ENCODE measurements at places on chromosomes 16 and 17. TPM values are rescaled to one million over a fixed set of nuclear protein-coding genes. Genes with fewer than 3 reads are reported as not detected.

DNA sequence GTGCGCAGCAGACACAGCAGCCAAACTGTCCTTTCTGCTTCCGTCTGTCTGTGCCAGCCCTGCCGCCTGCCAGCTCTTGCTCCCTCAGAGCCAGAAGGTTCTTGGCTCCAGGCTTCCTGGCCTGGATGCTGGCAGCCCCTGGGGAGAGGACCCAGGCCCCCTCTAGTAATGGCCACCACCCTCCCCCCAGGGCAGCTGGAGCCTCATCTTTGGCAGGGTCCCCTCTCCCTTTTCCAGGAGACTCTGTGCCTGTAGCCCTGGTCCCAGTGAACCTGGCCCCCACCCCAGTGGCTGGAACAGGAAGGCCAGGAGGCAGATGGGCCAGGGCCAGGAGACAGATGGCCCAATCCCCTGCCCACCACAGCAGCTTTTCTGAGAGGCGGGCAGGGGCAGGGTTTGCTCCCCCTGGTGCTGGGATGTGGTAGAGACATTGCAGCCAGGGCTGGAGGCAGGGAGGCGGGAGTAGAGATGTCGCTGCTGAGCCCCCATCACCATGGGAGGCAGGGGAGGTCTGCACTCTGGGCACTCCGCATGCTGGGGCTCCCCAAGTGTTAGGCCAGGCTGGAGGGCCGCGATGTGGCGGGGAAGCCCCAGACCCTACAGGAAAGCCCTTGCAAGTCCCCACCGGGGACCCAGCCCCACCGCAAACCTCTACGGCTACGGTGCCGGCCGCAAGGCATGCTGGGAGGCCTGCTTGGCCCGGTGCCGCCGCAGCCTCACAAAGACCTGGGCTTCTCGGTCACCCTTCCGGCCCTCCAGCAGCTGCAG, 16.7 kb downstream of the UNC13D start:
- DNase-seq = peak; percentile 69

DNA sequence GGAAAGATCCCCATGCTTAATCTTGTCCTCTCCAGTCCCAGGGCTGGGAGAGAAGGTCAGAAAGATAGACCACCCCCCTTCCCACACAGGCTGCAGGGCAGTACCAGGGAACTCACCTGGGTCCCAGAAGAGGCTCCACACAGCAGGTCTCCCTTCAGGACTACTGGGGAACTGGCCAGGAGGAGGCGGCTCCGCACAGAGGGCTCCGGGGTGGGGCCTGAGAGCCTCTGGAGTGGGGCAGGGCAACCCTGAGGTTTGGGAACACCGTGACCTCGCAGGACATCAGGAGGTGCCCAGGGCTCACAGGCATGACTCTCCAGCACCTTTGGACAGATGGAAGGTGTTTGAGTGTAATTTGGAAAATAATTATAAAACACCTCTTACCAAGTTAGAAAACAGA, 11.0 kb downstream of the ABCA3 start:
- DNase-seq = no peak

The LMF1 gene
- 18.8 TPM for polyA plus RNA-seq

DNA sequence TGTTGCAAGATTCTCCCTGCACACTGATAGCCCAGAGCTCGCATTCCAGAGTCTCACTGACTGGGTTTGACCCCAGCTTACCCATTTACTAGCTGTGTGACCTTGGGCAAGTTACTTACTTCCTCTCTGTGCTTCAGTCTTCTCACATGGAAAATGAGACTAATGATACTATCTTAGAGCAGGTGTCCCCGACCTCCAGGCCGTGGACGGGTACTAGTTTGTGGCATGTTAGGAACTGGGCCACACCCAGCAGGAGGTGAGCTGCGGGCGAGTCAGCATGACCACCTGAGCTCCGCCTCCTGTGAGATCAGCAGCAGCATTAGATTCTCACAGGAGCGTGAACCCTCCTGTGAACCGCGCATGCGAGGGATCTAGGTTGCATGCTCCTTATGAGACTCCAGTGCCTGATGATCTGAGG, 15.8 kb downstream of the ANKFY1 start:
- no peak for DNase-seq

DNA sequence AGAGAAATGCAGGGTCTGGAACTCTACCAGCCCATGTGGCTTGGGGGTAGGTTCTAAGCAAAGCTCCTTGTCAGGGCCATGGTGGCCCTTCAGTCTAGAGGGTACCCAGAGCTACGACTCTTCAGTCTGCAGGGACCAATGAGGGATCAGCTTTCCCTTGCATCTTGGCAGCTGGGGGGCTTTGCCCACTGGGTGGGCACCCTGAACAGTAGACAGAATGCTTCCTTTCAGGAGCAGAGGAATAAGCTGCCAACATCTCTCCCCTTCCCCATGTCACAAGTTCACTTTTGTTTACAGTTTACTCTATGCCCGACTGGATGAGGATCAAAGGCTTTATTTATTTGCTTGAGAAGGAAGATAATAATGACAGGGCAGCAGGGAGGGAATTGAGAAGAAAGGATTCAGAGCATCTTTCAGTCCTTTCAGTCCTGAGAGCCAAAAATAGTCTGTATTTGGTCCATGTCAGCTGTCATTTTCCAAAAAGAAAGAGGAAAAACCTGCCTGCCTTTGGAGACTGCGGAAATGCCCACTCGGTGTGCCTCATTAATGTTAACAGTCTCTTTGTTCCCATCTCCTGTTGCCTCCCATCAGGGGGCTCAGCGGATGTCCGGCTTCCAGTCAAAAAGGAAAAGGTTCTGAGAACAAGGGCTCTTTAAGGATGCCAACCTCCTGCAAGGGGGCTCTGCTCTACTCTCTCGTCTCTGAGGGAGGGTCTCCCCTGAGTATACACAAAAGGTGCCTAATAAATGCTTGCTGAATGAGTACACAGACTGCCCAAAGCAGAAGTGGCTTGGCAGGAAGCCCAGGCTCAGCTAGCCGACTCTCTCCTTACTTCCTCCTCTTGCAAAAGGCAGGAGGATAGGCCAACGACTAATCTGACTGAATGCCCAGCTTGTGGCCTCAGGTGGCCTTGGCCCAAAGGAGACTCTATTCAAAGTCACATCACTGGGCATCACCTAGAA, 17.1 kb downstream of the TRAF4 start:
- no peak for DNase-seq

The SLC25A10 gene
- polyA plus RNA-seq = 52.2 TPM

DNA sequence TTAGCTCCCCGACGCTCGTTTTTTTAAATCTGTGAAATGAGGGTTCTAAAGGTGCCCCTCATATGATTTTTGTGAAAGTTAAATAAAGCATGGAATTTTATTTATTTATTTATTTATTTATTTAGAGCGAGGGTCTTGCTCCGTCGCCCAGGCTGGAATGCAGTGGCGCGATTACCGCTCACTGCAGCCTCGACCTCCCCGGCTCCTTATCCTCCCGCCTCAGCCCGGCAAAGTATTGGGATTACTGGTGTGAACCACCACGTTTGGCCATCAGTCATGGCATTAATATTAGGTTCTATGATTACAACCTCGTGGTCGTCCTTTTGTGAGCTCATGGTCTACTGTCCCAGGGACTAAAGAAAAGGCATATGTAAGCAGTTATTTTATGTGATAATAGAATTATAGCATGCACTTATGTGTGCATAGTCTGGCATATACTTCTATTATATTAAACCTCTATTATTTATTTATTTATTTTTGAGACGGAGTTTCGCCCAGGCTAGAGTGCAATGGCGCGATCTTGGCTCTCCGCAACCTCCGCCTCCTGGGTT, 557 bp upstream of the LUC7L start:
- DNase-seq = no peak

DNA sequence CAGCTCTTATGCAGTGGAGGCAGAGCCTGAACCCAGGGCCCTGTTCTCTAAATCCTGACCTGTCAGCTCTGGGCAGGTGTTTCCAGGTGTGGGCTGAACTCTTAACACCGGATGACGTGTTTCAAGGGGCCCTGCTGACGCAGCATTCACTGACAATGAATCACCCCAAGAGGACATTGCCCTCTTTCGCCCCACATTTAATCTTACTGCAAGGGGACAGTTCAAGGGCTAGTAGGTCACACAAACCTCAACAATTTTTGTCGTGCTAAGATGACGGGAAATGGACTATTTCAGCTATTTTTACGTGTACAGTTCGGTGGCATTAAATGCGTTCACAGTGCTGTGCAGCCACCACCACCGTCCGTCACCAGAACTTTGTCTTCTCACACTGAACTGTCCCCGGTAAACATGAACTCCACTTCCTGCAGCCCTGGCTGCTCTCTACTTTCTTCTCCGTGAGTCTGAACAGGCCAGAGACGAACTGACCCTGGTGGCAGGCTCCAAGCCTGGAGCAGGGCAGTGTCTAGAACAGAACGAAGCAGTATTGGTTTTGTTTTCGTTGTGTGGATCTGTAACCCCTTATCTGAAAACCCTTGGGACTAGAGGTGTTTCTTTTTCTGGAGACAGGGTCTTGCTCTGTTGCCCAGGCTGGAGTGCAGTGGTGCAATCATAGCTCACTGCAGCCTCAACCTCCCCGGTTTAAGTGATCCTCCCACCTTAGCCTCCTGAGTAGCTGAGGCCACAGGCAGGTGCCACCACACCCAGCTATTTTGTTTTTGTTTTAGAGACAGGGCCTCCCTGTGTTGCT, 88.4 kb upstream of the CIBAR2 start:
- DNase-seq = no peak

DNA sequence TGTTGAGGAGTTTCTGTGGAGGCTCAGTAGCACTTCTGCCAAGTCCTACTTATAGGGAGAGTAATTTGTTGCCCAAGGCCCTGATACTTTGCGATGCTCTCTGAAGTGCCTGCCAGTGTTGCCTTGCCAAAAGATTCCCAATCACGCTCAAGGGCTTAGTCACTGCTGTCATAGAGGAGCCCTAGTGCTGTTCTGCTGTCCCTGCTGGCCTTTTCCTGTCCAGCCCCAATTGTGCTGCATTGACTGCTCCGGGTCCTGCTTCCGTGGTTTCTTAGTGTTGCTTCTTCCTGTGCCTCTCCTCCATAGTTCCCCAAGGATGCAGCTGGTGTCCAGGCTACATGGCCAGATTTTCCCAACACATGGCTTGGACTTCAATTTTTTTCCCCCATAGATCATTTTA, 13.9 kb downstream of the NUP93 start:
- peak; percentile 59 for DNase-seq

DNA sequence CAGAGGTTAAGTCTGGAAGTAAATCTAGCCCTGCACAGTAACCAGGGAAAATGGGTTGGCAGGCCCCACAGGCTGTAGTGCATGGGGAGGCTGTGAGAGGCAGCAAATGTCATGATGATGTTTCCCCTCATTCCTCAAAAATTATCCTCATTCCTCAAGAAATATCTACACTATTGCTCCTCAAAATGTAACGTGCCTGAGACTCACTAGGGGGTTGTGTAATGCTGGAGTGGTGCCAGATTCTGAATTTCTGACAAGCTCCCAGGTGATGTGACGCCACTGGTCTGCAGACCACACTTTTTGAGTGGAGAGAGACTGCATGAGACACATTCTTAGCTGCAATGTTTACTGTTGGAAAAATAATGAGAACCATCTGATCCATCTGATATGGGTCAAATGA, 1.2 kb upstream of the MPP3 start:
- no peak for DNase-seq

DNA sequence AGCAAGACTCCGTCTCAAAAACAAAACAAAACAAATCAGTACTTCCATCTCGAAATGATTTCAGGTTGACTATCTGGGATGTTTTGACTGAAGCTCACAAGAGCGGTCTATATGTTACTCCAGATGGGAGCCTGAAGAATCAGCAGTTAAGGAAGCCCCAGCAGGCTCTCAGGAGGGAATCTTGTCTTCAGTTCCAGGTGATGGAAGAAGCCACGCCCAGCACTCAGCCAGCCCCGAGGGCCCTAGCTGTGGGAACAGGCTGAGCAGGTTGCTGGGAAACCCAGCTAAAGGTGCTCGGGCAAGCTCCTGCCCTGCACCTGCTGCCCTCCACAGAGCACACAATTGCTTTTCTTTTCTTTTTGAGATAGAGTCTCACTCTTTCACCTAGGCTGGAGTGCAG, 32.4 kb downstream of the WIPI1 start:
- no peak for DNase-seq

DNA sequence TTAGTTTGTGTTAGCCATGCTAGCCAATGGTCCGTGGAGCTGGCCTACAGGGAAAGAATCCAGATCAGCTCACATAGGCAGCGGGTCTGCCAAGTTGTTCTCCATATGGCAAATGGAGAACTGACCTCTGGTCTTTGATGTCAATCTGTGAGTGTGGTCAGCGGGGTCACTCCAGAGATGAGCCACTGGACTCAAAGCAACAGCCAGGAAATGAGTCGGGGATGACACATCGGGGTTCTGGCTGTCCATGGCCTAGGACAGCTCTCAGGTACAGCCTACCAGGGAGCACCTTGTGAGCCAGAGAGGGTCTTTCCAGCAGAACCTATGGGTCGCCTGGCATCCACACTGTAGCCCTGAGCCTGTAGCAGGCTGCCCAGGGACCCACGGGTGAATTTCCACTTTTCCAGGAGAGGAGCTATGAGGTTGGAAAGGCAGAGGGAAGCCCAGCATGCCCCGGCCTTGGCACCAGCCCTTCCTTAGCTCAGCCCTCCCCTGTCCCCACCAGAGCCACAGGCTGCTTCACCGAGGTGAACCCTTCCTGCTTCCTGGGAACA, 203.0 kb upstream of the TNRC6C start:
- DNase-seq = no peak
